T-helper 9 cell (primary cell): ENCODE measurements at places on chromosomes 4 and X.

GRCh38 chr4:99991741-99992140, 41.7 kb upstream of the H2AZ1 start:
- DNase-seq, result no peak

- no peak for DNase-seq
These were observed 21.5 kb downstream of the TNIP2 start for GRCh38 chr4:2734612-2735011.

- no peak for DNase-seq
These were observed 227.7 kb downstream of the C4orf33 start for GRCh38 chr4:129323658-129324057.

DNA sequence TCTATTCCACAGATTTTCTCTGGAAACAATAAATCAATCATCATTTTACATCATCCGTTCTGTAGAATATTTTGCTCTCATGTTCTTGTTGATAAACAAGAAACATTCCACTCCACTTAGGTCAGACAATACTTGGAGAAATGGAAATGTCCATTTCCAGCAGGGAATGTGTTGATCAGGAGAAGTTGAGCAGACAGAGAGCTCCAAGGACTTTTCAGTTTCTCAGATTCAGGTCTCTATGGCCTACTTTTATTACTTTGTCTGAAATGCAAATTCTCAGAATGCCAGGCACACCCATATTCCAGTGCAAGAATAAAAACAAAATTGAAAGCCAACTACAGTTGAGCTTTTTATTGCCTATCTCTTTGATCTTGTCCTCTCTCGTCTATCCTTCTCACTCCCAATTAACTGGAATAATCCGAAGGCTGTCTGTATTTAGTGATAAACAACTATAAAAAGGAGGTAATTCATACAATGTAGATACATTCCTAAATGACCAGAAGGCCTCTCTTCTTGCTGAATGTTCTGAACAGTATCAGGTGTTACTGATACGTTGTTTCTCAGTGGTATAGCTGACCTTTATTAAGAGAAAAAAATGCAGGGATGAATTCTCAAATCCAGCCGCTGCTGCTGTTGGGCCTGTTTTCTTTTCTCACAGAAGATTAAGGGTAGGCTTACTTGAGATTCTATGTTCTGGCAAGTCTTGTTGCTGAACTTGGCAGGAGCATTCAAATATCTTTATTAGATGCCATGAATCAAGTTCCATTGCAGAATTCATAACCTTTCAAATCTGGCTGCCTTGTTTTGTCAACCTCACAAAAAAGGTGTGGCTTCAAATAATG, 72.1 kb downstream of the HPGD start:
- no peak for DNase-seq

GRCh38 chr4:153324046-153324445, 20.4 kb upstream of the MND1 start:
- DNase-seq, result no peak

- no peak for DNase-seq
These were observed 101.0 kb downstream of the GATB start for GRCh38 chr4:151659601-151660364.

GRCh38 chr4:7638984-7639789, 204.5 kb upstream of the PSAPL1 start:
- no peak for DNase-seq

GRCh38 chrX:139298437-139298836, 232.1 kb upstream of the F9 start:
- DNase-seq, result no peak

GRCh38 chrX:94751611-94752010, 1077.6 kb downstream of the FAM133A start:
- no peak for DNase-seq

DNA sequence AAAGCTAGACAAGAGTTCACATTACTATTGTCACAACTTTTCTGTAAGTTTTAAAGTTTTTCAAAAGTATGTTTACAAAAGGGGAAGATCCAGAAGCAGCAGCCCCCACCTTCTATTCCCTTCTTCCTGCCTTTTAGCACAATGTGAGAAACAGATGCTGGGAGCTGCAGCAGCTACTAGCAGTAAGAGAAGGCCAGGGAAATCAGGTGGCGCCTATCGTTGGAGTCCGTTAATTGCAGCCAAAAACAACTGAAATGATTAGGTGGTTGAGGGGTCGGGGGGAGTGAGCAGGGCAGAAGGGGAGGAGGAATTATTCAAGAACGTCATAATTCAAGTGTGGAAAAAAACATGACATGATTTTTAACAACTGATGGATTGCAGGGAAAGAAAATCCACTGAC, 27.4 kb downstream of the FRYL start:
- DNase-seq, result no peak

GRCh38 chr4:337932-338758, 531 bp downstream of the ZNF141 start:
- DNase-seq, result peak; percentile 30

DNA sequence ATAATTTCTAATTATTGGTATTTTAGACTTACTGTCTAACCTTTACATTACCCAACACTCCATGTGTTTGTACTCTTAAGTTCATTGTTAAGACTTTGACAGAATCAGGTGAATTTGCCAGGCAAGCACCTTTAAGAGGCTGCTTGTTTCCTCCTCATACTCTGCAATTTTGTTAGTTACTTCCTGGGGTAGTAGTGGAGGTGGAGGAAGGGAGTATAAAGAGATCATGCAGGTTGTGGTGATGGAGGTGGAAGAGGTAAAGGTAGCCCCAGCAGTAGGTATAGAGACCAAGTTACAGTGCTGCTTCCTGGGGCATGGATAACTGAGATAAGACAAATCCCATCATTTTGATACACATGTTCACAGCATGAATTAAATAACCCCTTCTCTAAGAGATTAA, 6.7 kb downstream of the WDR44 start:
- DNase-seq, result no peak

- no peak for DNase-seq
These were observed 172.2 kb upstream of the ARHGAP24 start for GRCh38 chr4:85302756-85303155.

- no peak for DNase-seq
These were observed 117.4 kb downstream of the DIPK2B start for GRCh38 chrX:45083314-45083713.

GRCh38 chr4:34633241-34633640, 1611.1 kb downstream of the ARAP2 start:
- DNase-seq, result no peak

GRCh38 chrX:136215559-136215958, 35.6 kb downstream of the MAP7D3 start:
- no peak for DNase-seq

DNA sequence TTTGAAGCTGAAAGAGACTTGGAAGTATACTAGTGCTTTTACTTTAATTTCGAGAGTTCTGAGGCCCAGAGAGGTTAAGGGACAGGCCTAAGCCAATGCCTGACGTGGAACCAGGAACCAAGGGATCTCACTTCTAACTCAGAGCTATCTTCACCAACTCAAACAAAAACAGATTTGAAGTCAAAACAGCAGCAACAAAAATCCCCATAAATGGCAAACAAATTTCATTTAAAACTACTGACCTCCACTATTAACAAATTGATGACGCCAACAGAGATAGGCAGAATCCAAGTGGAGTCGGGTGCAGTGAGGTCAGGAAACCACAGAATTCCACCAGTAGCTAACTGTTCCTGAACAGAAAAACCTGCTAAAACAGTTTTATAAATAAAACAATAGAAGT, 5.0 kb downstream of the COX18 start:
- no peak for DNase-seq

GRCh38 chr4:73646117-73646516, 25.9 kb upstream of the RASSF6 start:
- no peak for DNase-seq

DNA sequence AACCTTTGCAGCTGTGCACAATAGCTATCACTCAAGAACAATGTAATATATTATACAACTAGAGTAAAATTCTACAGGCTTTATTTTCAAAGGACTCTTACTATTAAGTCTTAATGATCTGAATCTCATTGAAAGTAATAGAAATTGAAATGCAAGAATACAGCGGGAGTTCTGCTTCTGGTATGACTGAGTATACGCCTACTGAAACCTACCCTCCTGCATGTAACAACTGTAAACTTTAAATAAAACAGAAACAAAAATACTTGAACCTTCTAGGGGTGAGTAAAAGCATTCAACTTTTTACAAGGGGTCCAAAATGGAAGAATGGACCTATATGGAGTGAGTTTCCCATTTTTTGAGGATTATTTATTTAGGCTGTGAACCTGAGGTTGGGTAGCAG, 13.5 kb downstream of the DCHS2 start:
- no peak for DNase-seq

DNA sequence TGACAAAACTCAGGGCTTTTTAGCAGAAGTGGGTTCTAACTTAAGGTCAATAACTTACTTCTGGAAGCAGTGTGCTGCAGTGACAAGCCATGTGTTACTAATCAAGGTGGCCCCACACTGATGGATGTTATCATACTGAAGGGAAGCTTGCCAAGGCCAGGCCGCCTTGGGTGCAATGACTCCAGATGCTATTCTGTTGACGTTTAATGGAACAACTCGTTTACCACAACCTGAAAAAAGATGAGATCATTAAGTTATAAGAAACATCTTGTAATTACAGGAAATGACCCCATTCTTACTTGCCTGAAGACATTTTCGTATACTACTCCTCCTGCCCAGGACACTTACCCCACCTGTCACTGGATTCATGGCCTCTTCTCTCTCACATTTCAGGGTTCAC, 38.9 kb upstream of the TMPRSS11D start:
- DNase-seq, result no peak

DNA sequence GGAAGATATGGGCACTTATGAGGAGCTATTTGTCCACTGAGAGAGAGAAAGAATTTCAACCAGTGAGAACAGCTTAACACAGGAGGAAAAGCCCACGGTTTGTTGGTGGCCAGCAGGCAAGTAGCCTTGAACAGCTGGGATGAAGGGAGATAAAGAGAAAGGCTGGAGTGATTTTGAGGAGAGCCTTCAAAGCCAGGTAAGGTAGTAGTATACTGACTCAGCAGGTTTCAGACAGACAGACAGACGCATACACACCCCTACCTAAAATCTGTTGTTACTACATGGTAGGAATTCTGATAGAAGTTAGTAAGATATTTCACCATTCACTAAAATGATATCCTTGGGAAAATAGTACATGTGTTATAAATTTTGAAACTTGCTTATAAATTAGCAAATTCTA, 60.5 kb downstream of the SEC24D start:
- DNase-seq, result no peak

DNA sequence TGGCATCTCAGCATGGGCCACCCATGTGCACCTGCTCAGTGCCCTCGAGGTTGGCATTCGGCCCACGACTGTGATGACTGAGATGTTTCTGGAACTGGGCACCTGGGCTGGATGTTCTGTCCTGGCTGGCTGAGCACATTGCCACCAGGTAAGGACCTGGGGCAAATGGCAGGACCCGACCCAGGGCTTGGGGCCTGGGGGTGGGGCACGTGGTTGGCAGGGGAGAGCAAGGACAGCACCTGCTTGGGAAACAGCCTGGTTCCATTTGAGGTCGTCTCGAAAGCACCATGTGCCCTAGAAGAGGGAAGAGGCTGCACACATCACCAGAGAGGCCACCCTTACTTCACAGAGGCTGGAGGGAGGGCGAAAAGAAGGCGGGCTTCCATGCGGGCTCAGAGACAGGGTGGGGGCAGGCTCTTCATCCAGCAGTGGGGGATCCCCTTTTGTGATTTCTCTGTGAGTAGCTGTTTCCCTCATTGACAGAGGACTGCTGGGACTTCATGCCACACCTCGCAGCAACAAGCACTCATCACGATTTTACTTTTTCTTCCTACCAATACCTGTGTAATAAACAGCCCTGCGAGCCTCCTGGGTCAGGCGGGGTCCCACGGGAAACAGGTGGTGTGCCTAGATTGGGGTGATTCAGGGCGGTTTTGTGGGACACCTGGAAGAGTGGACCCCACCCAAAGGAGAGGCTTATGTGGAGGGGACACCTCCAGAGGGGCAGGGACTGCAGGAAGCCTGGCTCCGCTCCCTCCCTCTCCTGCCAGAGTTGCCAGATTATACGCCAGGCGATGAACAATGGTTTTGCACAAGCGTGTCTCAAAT, 12.0 kb downstream of the TMEM187 start:
- DNase-seq, result no peak

DNA sequence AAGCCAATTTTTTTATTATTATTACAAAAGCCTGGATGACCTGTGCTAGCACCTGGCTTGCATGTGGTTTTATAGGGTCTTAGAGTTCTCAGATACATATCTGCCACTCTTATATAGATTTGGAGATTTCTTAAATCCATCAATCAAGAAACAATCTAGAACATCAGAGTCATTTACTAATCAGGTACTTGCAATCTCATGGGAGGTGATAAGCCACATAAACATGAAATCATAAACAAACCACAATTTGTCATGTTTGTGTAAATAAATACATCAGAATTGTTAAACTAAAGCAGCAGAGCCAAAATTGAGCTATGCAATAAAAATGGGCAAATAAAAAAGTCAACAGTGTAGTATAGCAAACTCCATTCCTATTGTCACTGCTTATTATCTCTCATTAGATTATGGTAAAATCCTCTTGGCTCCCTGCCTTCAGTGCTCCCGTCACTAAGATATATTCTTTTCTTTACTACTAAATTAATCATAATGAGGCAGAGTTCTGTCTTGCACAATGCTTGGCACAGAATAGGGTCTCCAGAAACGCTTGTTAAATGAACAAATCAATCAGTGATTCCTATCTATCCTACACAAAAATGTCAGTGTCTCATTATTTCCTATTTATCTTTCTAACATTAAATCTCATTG, 108.7 kb upstream of the TTC29 start:
- DNase-seq, result no peak

GRCh38 chrX:153602601-153603000, 3.7 kb upstream of the CCNQ start:
- DNase-seq, result no peak
